Right lung (tissue), 10 donors: ENCODE measurements at places on chromosomes 7 and 10. TPM values are rescaled to one million over a fixed set of nuclear protein-coding genes. Genes with fewer than 3 reads are reported as not detected.

The EDRF1 gene
- polyA plus RNA-seq: 61.4 TPM

The ZPBP gene
- polyA plus RNA-seq: 0.39 TPM

The OIT3 gene
- polyA plus RNA-seq: 1.3 TPM

The CNPY1 gene
- polyA plus RNA-seq: not detected

The TDRD1 gene
- 0.19 TPM for polyA plus RNA-seq

GRCh38 chr7:82080254-82080927 is 310.5 kb upstream of the HGF start:
- no peak for DNase-seq

DNA sequence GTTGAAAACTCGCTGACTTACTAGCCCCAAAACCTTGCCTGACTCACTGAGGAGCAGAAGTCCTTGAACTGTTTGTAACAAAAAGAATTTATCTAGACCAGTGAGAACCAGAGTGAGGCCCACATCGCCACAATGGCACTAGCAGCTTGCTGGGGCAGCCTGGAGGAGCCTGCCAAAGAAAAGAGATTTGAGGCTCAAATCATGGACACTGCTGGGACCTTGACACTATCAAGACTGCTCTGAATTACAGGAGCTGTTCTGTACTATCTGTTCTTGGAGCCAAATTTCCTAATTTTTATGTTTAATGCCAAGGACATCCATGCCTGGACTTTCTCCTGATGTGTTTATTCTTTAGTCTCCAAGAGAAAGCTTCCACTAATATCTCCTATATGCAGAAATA is 82.0 kb upstream of the JCAD start:
- no peak for DNase-seq

DNA sequence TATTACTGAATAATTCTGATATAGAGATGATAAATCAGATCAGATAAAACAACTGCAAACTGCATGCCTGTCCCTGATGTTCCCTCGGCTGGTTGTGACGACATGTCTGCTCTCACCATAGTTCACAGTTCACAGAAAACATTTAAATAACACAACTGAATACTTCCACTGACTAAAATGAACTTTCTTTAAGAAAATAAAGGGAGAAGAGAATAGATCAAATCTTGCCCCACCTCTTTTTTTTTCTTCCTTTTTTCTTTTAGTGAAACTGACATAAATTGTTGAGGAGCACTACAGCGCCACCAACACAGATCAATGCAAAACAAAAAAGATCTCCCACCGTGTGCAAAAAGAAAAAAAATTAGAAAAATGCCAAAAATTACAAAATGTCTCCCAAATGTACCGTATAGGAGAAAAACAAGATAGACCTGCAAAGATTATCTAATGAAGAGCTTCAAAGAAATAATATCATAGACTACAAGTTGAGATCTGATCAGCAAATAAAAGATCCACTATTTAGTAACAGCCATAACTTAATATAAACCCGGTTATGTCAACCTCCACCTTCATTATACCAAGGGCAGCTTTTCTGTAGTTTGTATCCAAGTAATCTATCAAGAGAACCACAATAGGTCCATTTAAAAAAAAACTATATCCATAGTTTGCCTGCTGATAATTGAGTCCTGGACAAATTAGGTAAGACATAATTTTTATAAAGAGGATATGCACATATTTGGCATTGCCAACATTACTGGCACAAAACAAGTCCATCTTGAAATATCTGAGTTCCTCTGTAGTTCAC is 30.7 kb upstream of the EPC1 start:
- DNase-seq: peak; percentile 78

- DNase-seq: no peak
Observed at GRCh38 chr10:80405626-80406025, 2.7 kb upstream of the PRXL2A start.

DNA sequence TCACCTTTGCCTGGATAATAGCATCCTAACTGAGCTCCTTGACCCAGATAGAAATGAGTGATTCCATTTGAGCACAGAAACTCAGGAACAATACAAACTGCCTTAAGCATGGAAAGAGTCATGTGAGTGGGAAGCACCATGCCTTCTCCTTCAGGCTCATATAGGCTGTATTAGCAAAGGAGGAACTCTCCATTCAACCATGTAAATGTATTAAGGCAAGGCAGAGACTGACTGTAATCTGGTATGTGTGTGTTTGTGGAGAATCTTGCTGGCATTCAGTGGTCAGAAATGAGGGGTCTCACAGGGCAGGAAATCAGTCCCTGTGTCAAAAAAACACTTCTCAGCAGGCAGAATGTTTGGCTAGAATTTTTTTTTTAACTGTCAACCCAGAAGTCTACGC is 40.2 kb downstream of the COA1 start:
- no peak for DNase-seq

DNA sequence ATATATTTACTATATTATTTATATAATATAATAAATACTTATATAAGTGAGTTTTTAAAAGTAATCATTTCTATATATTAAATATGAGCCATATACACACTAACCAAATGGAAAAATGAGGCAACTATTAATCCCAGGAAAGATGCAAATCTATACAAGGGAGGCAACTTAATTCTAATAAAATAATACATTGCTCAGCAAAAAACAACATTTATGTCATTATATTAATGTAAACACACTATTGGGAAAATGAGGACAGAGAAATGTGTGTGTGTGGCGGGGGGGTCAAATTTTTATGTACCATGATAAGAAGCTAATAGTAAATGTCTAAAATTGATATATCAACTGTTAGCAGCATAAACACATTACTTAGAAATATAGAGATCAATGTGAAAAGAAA is 23.3 kb upstream of the DGKI start:
- DNase-seq: no peak

DNA sequence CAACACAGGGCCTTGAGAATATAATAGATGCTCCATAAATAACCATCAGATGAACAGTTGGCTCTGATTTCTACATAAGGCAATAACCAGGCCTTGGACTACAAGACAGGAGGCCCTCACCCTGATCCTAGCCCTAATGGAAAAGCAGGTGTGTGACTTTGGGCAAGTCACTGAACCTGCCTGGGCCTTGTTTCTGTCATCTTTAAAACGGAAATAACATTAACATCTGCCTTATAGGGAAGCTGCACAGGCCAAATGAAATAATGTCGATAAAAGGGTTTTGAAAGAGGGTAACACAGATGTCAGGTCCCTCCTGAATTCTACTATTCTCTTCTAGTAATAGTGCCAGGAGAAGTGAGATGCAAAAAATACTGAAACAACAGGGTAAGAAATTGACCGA is 20.7 kb downstream of the PIK3AP1 start:
- no peak for DNase-seq

- no peak for DNase-seq
Observed at GRCh38 chr7:39212876-39213275, 235.2 kb downstream of the POU6F2 start.

GRCh38 chr10:1356349-1356748 is 300.2 kb downstream of the WDR37 start:
- no peak for DNase-seq

DNA sequence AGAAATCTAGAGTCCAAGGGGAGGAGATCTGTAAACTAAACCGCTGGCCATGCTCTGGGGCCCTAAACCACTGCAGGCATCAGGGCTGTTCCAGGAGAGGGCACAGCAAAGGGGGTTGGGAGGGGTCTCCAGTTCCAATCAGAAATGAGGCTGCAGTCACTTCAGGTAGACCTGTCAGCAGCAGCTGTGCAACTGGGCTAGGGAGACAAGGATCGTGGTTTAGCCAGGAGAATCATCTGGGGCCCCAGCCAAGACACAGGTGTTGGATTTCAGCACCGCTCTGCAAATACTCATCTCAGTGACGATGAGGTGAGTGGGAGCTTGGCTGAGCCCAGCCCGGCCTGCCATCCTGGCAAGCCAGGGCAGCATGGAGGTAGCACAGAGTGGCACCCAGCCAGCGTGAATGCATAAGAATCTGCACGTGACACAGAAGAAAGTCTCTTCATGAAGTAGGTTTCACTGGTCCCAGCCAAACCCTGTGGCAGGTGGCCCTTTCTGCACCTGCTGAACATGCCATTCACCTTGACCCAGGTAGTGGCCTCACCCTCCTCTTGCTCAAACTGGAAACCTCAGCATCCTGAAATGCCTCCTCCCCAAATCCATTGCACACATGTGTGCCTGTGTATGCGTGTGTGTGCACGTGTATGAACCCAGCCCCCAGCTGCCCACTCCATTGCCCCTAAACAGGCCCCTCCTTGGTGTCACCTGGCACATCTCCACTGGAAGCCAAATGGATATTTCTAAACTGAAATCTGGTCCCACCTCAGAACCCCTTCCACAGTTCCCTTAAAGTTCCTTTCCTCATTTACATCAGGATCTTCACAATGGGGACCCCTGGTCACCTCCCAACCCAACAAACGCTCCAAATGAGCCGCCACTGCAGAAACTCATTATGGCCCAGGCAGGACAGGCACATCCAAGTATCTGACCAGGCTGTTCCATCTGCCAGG is 9.6 kb downstream of the GPRIN2 start:
- DNase-seq: no peak

DNA sequence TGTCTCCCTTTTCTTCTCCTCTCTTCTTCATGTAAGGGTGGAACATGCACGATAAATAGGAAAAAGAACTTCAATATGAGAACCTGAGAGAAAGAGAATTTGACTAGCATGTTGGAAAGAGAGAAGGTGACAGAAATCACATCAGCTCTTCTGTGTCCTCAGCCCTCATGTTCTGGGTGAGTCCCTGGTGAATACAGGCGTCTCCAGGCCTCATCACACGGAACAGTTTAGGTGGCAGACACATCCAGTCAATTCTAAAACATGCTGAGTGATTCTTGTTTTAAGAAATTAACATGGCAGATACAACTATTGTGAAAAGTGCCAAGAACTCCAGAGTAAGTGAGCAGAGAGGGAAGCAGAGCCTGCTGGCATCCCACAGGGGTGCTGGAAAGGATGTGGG is 96.1 kb downstream of the FAM107B start:
- DNase-seq: no peak

DNA sequence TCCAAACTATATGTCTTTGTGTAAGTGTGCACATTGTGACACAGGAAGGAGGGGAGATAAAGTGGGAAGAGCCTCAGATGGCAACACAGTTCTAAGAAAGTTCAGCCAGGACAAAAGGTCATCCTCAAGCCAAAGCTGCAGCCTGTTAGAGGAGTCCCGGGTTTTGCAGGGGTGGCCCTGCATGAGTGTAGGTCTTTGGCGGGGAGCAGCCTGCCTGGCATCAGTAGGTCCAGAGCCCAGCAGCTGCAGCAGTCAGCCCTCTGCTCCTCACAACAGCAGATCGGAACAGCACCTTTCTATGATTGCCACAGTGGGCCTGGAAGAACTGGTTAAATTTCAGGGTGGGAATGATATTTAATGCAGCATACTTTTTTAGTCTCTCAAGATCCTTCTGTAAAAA is 13.5 kb upstream of the VDAC2 start:
- DNase-seq: no peak
